ENCODE measurements at places on chromosomes 5 and 9.
A peak's percentile ranks its signal among the peaks of the same experiment; 100 is the strongest.

- no peak for DNase-seq
Observed at GRCh38 chr5:133688391-133688790, 76.0 kb upstream of the FSTL4 start.

DNA sequence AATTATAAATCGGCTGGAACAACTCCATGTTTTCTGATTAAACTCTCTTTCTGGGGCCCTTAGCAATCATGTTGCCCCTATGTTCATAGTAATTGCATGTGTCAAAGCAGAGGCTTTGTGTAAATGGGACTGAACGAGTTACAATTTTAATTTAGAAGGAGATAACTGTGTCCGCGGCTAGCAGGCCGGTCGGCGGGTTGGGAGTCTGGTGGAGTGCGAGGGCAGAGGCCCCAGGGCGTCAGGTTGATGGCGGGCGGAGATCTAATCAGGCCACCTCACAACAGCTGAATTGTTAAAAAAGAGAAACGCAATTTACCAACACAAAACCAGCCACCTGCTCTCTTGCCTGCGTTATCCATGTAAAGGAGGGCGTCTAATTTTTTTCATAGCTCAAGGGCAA, 134.9 kb upstream of the LPCAT1 start:
- DNase-seq, result no peak

- DNase-seq, result no peak
Observed at GRCh38 chr5:154365823-154366222, 80.0 kb upstream of the SAP30L start.

- no peak for DNase-seq
Observed at GRCh38 chr9:126485662-126486061, 128.1 kb upstream of the LMX1B start.

DNA sequence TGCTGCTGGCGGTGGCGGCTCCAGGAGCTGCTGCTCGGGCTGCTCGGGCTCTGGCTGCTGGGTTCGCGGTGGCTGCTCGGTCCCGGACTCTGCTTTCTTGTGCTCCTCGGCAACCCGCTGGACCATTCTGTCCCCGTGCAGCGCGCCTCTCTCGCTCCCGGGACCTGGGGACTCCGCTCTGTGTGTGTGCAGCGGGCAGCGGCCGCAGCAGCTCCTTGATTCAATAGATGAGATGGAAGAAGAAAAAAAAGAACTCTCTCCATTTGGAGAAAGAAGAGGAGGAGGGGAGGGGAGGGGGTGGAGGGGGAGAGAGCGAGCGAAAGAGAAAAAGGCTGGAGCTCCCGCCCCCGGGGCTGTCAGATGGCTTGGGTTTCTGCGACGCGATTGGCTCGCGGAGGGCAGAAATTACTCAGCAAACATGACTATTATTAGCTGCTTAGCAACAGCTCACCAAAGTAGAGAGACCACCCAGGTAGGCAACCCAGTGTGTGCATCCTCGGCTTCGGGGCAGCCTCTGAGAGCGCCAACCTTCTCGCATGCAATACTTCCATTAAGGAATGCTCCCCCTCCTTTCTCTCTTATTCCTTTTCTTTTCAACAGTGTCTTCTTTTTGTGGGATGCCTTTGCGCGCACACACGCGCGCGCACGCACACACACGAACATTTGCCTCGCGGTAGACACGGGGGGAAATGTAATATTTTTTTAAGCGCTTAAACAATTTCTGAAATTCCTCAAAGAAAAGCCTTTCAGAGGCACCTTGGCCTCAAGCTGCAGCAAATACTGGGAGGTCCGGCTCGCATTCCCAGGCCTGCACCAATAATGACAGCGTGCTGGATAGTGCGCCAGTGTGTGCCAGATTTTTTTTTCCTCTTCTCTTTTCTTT, 7.6 kb downstream of the PTCH1 start:
- DNase-seq, result peak; percentile 94

DNA sequence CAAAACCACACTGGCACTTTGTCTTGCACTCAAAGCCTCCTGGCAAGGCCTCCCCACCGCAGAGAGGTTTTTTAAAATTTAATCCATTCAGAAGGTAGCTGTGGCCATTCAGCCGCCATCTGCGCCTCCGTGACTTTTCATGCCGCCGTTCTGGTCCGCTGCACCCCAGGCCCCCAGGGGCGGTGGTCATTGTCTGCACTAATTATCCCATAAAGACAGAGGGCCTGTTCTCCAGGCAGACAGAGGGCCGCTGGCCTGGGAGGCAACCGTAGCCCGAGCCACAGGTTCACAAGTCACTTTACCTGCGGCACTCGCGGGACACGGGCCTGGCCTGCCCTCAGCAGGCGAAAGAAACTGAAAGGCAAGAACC, 49.4 kb downstream of the EXD3 start:
- no peak for DNase-seq

- no peak for DNase-seq
Observed at GRCh38 chr9:87720173-87720572, 5.7 kb upstream of the CTSL start.

- DNase-seq, result peak; percentile 16
Observed at GRCh38 chr5:171989276-171989675, 17.2 kb downstream of the FBXW11 start.

- DNase-seq, result no peak
Observed at GRCh38 chr5:40478766-40479165, 200.9 kb upstream of the PTGER4 start.

DNA sequence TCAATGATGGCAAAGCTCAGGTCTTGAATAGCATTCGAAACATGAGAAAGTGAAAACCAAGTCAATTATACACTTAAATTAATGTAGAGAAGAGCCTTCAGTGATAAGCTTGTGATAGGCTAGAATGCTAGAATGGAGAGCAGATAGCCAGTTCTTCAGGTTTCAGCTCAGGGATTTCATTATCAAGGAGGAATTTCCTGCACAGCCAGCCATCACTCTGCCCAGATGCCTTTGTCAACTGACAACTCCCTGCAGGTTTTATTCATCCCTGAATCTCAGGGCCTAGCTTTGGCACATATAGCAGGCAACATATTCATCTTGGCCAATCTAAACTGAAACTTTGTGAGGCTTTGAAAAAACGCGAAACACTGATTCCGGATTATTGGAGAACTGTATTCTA, 199.3 kb upstream of the CDH6 start:
- DNase-seq, result no peak

- DNase-seq, result no peak
Observed at GRCh38 chr9:114958844-114959235, 28.4 kb upstream of the TNFSF8 start.

GRCh38 chr5:179301796-179302195, 43.5 kb downstream of the ADAMTS2 start:
- DNase-seq, result no peak

DNA sequence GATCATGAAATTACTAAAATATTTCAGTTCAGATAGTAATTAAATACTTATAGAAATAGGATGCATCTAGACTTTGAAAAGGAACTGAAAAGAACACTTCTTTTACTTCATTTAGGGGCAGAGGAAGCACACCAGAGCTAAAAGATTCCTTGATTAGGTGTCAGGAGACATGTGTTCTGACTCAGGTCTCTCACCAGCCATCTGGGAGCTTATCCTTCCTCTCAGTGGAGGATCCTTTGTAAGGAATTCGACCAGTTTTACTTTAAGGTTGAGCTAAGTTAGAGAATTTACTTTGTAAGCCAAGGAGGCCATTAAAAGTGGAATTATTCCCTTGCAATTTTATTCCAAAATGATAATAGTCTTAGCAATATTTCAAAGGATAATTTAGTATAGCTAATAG, 16.7 kb downstream of the VCAN start:
- no peak for DNase-seq

GRCh38 chr5:177491983-177492746, 5.2 kb downstream of the PDLIM7 start:
- DNase-seq, result no peak

GRCh38 chr5:15431923-15432322, 68.1 kb upstream of the FBXL7 start:
- DNase-seq, result no peak

GRCh38 chr9:9919174-9919775, 693.5 kb downstream of the PTPRD start:
- DNase-seq, result no peak

DNA sequence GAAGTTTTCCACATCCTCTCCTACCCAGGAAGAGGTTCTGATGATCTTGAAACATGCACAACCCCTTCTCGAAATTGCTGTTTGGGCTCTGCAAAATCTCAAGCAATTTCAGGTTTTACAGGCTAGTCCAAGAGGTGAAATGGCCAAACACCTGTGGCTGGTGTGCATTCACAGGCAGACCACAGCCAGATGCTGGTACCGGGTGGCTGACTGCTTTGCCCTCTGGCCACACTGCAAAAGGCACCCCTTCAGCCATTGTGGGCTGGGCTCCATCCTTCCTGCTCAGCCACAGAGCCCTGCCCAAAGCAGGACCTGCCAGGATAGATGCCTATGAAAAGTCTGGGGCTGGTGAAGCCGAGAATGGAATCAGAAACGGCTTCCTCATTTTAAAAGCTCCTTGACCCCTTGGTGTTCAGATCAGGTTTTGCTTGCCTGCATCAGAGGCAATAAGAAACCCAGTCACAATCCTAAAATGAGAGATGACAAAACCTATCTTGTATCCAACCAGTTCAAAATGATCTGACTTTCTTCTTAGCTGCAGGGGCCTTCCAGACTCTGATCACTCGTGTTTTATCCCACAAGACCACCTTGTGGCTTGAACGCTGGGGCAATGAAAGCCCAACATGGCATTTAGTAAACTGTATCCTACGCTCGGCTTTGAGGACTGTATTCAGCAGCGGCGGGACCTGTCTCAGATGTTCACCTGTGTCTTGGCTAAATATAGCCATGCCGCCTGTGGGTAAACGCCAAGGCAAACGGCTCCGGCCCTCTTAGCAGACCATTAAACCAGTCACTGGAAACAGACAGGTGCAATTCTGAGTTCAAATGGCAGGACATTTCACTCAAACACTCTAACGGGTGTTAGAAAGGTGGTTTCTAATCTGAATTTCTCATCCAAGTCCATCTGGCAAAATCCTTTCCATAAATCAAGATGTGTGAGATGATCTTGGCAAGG, 49.6 kb downstream of the EPB41L4B start:
- no peak for DNase-seq

- DNase-seq, result no peak
Observed at GRCh38 chr5:173577817-173578216, 38.6 kb downstream of the BOD1 start.

DNA sequence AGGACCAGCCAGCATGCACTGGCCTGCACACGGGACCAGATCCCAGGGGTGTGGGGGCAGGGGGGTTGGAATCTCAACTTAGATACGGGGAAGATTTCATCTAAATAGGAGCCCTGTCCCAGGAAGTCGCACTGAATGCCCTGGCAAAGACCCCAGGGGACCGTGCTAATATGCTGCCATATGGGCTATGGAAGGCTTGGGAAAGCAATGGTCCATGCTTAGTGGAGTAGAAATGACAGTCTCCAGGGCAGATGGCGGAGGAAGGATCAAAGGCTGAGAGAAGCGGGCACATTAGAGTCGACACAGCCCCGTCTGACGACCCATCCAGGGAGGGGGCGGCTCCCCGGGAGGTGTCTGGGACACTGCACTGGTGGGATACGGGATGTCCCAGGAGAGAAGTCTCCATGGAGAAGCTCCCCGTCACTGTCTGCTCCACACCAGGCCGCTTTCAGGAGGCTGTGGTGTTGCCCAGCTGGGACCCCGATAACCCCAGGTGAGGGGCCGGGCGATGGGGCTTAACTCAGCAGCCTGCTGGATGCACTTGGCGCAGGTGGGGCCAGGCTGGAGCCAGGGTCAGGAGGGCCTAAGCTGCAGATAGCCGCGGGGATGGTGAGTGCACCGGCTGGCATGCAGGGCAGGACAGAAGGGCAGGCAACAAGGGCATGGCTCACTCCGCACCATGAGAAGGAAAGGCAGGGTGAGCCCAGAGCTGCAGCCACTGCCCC, 377.7 kb upstream of the IRX1 start:
- DNase-seq, result no peak

DNA sequence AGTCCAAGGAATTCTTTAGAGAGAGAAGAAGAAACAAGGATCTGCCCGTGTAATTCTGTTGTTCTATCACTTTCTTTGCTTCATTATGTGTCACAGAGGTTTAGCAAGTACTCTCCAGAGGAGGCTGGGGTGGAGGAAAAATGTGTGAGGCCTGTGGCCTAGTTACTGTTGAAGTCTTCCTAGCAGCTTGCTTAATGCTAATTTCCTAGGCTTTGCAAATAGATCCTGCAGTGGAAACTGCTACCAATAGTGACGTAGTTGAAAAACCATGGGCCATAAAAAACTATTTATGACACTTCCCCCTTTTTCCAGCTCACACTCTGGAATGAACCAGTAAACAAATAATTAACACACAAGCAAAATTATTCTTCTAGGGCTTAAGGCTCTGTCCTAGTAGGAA, 27.0 kb upstream of the C9orf72 start:
- no peak for DNase-seq

- no peak for DNase-seq
Observed at GRCh38 chr9:136516191-136516654, 29.6 kb downstream of the NOTCH1 start.

DNA sequence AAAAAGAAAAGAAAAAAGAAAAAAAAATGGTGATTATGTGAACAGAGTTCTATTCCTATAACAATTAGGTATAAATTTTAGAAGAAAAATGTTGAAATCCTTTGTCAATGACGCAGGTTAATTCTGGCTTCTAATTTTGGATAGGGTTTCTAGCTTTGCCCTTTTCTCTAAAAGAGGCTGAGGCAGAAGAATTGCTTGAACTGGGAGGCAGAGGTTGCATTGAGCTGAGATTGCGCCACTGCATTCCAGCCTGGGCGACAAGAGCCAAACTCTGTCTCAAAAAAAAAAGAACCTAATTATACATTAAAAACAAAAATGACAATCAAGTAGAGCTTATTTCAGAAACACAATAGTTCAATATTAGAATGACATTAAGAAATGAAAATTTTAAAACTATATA, 2.9 kb downstream of the STXBP1 start:
- DNase-seq, result no peak

DNA sequence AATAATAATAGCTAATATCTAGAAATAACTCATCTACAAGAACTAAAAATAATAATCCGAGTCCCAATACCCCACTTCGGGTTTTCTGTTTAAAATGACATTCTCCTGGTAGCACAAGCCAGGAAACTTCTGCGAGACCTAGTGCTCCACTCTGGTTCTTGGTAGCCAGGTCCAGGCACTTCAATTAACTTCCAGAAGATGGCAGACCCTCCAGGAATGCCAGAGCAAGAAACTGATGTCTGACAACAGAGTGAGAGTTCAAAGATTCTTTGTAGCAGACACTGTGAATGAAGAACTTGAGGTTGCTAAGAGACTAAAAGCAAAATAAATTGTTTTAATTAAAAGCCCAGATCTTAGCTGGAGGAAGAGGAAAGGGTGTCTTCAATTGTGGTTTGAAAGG, 1963.3 kb upstream of the CDH9 start:
- DNase-seq, result peak; percentile 8

DNA sequence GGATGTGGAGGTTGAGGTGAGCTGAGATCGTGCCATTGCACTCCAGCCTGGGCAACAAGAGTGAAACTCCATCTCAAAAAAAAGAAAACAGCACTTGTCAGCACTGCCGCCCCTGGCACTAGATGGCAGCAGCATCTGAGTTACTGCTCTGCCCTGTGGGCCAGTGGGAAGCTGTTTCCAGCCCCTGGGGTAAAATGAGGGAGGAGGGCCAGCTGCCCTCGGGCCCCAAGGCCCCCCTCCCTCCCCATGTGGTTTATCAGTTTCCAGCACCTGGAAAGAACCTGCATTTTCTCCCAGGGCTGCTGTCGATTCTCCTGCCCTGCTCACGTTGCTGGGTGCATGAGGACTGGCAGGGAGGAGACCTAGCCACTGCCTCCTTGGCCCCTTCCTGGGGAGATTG, 13.2 kb upstream of the CEL start:
- DNase-seq, result peak; percentile 20
